ENCODE measurements at places on chromosomes 7 and 10.

GRCh38 chr7:84949067-84949466 lies 237.8 kb downstream of the SEMA3D start:
- DNase-seq = peak; percentile 44

GRCh38 chr7:90383422-90383821 lies 19.8 kb upstream of the CLDN12 start:
- DNase-seq = peak; percentile 54

DNA sequence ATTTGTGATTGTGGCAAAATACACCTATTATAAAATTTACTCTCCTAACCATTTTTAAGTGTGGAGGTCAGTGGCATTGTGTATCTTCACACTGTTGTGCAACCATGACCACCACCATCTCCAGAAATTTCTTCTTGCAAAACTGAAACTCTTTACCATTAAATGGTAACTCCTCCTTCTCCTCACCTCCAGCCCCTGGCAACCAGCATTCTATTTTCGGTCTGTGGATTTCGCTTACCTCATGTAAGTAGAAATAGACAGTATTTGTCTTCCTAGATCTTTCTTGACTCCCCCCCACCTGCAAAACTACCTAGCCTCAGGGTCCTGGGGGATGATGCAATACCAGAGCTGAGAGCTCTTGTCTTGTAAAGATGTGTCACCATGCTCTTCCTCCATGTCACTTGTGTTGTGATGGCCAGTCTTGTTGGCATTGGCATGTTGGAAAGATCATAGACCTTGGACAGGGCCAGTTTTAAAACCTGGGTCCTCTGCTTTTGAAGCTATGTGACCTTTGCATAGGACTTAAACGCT lies 71.1 kb upstream of the EMX2 start:
- no peak for DNase-seq

- peak; percentile 30 for DNase-seq
Measured at GRCh38 chr10:77915319-77916105, 11.0 kb downstream of the DLG5 start.

DNA sequence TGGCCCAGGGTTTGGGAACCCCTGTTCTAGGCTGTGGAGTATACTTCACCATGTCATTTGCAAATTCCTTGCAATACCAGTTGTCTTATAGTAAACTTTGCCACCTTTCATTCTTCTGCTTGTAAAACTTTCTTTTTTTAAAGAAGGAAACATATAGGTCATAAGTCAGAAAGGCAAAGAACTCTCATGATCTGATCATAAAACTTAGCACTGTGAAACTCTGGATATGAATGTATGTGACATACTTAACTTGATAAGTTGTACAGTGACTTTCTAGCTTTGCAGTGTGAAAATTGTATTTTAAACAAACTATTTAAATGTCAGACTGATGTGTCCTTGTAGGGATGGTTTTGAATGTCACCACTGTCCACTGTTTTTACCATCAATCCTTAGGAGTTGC lies 31.0 kb upstream of the SAMD9L start:
- DNase-seq = no peak

DNA sequence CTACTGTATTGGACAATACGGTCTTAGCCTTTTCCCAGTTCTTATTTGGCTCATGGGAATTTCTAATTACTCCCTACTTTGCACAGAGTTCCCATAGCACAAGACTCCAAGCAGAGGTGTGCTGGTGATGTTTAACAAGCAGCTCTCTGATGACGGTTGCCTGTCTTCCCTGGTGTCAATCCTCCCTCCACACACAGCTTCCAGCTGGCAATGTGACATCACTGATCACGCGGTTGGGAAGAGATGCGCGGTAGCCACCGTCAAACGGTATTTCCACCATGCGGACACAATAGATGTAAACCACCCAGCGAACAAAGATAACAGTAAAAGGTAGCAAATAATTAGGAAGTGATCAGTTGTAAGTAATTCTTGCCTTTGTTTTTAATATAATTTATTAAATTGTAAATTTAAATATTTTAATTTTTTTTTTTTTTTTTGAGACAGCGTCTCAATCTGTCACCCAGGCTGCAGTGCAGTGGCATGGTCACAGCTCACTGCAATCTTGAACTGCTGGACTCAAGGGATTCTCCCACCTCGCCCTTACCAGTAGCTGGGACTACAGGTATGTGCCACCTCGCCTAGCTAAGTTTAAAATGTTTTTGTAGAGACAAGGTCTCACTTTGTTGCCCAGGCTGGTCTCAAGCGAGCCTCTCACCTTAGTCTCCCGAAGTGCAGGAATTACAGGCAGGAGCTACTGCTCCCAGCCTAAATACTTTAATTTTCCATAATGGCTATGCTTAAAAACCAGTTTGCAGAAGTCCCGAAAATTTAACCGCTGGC lies 36.3 kb upstream of the IL15RA start:
- no peak for DNase-seq

- DNase-seq = no peak
Measured at GRCh38 chr10:130795819-130796218, 515.7 kb downstream of the TCERG1L start.

DNA sequence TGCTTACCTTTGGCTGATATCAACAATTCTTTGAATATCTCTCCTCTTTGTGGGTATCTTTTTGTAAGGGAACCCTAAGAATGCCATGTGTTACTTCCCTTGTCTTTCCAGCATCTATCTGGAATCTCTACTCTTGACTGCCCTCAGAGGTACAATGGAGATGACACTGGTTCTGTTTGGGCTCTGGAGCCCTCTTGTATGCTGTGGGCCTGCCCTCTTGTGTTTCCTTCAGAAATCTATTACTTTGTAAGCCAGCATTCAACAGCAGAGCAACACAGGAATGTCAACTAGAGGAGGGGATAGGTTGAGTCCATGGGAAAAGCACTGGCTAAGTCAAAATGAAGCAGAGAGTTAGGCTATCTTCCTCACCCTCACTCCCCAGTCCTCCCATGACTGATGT lies 142.3 kb downstream of the XPNPEP1 start:
- DNase-seq = no peak

DNA sequence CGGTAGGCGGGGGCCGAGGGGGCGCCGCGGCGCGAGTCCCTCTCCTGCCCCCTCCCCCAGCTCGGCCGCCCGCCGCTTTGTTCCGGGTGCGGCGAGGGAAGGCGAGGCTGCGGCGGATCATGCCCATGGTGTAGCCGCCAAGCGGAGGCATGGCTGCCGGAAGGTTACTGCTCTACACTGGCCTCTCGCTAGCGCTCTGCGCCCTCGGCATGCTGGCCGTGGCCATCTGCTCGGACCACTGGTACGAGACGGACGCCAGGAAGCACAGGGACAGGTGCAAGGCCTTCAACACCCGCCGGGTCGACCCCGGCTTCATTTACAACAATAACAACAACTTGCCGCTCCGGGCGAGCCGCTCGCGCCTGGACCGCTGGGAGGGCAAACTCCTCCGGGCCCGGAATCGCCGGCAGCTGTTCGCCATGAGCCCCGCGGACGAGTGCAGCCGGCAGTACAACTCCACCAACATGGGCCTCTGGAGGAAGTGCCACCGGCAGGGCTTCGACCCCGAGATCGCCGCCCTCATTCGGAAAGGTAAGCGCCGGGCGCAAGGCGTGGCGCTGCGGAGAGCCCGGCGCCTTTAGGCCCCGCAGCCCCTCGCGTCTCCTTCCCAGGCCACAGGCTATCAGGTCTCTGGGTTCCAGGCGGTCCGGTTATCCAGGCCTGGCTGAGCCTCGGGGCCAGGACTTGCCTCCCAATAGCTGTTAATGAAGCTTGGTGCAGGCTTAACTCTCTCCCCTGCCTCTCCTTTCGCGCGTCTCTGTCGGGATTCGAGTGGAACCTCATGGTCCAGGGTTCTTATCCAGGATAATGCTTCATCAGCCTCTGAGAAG lies 513 bp downstream of the TMEM178B start:
- DNase-seq = no peak

GRCh38 chr7:121032645-121033460 lies 44.3 kb downstream of the CPED1 start:
- no peak for DNase-seq

- DNase-seq = no peak
Measured at GRCh38 chr7:50283731-50284130, 20.8 kb upstream of the IKZF1 start.
